Urinary bladder (tissue), 4 donors: ENCODE measurements at places on chromosomes 16 and 17. TPM values are rescaled to one million over a fixed set of nuclear protein-coding genes. Genes with fewer than 3 reads are reported as not detected.

DNA sequence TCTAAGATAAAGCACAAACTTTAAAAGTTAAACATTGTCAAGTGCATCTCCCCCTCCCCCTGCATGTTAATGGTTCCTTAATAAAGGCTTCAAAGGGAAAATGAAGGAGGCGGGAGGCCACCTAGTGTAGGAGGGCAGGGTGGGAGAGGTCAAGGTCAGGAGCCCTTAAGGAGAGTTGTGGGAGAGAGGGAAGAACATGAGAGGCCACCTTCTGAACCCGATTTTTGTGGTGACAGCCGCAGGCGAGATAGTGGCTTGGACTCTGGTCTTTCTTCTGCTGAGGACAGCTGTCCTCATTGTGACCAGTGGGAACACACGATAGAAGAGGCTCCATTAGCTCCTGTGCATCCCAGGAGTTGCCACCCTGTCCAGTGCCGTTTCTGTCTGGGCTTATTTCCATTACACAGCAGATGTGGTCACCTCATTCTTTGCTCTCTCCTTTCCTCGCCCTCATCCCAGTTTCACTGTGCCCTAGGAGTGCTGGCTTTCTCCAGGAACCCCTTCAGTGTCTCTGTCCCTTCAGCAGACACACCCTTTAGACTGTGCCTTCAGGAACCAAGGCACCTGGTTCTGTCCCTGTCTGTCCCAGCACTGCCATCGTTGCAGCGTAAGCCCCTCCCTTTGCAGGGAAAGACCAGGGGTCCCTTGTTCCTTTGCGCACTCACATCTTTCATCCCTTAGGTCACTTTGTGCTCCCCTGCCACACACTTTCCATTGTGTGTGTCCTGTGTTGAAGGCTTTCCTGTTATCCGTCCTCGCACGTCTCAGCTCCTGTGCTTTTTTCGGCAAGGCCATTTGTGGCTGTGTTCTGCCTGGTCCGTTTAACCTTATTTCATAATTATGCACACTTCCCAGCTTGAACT lies 7.5 kb downstream of the SEC14L1 start:
- no peak for DNase-seq

DNA sequence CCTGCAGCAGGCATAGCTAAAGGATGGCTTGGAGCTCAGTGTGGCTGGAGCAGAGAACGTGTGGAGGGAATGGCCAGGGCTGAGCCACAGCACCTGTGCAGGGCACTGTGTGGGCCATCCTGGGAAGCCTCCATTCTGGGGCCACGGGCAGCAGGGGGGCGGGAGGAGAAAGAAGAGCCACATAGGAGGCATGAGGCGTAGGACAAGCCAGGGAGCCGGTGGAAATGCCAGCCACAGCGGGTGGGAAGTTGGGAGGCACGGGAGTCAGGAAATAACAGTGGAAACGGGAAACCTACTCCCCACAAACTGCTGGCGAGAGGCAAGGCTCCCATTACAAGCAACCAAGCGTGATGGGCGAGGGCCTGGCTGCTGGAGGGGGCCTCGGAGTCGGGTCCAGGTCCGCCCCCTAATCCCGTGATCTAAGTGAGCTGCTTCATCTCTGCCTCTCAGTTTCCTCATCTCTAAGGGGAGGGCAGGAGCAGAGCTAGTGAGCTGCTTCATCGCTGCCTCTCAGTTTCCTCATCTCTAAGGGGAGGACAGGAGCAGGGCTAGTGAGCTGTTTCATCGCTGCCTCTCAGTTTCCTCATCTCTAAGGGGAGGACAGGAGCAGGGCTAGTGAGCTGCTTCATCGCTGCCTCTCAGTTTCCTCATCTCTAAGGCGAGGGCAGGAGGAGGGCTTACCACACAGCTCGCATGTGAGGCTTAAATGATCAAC lies 104.9 kb downstream of the ADCY9 start:
- no peak for DNase-seq

GRCh38 chr16:84068041-84068440 lies 25.4 kb upstream of the SLC38A8 start:
- DNase-seq = no peak

DNA sequence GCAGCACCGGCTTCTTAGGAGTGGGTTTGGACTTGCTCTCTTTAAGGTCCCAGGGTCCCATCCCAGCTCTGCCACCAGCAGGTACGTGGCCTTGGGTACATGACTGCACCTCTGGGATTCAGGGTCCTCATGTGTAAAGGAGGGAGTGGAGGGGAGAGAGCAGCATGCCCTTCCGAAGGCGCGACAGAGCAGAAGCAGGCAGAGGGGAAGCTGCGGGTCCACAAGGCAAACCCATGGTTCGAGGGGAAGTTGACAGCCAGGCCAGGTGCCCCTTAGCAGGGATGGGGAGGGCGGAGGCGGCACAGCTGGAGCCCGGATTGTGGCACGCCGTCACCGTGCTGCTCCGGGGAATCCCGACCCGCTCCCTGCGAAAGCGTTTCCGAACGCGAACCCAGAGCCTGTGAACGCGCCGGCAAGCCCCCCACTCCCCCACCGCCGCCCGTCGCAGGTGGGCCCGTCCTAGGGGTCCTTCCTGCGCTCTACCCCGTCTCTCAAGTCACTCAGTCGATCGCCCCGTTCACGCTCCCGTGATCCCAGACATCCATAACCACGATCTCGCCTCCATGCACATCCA lies 4.1 kb upstream of the TBX2 start:
- no peak for DNase-seq

GRCh38 chr16:2186505-2186904 lies 9.9 kb downstream of the CASKIN1 start:
- DNase-seq = no peak

GRCh38 chr17:82868715-82869131 lies 28.9 kb upstream of the ZNF750 start:
- DNase-seq = no peak

- no peak for DNase-seq
Observed at GRCh38 chr17:50268743-50269275, 5.5 kb upstream of the TMEM92 start.

- DNase-seq = no peak
Observed at GRCh38 chr16:19113577-19114358, at the start of gene ITPRIPL2. TSS of gene ITPRIPL2 (plus strand) at chr16:19113964. CDS start at chr16:19114462, 498 bp downstream.

- no peak for DNase-seq
Observed at GRCh38 chr16:67177743-67178699, 5.7 kb downstream of the MATCAP1 start.

DNA sequence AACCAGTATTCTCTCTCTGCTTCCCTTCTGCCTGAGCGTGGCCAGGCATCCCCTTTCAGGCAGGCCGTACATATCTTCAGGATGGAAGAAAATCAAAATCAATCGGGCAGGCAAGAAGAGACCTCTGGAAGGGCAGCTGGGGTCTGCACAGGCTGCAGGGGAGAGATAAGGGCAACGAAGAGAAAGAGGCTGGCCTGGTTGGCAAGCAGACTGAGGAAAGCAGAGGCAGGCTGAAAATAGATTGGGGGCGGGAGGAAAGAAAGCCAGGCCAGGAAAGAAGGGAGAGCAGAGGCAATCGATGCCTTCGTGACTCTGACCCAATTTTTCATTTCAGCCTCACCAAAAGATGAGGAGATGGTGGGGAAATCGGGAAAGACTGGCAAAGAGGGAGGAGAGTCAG lies 18.1 kb downstream of the PIPOX start:
- DNase-seq = no peak

DNA sequence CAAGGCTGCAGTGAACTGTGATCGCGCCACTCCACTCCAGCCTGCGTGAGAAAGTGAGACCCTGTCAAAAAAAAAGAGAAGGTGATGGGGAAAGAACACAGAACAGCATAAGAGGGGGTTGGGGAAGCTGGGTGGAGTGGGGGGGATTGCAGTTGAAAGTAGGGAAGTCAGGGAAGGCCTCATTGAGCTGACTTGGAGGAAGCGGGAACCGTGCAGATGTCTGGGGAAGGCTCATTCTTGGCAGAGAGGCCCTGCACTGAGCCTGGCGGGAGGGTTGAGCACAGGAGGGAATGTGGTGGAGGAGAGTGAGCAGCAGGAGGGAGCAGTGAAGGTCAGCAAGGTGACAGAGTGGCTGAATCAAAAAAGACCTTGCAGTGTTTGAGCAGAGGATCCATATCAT lies 26.9 kb downstream of the IL4R start:
- no peak for DNase-seq

DNA sequence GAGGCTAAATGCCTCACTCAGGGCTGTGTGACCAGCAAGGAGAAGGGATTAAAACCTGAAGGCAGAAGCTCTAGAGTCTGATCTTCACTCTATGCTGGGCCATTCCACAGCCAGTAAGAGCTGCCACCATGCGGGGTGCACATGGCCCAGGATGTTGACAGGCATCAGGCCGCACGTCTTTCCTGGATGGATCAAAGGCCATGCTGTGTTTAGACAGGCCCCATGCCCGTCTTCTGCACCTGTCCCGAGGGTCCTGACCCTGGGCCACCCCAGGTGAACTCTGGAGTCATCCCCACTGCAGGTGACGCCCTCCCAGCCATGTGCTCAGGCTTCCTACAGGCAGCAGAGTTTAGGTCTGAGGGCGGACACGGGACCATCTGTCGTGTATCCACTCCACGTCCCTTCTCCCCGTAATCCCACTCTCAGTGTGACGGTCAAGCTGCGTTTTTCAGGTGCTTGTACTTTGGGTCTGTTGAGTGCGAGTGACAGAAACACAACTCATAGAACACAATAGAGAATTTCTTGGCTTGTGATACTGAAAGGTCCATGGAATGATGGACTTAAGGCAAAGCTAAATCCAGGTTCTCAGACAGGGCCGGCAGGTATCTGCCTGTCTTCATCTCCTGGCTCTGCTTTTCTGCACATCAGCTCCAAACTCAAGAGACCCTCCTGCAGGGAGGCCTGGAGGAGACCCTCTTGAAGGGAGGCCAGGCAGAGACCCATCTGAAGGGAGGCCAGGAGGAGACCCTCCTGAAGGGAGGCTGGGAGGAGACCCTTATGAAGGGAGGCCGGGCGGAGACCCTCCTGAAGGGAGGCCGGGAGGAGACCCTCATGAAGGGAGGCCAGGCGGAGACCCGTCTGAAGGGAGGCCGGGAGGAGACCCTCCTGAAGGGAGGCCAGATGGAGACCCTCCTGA lies 13.2 kb downstream of the ZNF469 start:
- DNase-seq = no peak

DNA sequence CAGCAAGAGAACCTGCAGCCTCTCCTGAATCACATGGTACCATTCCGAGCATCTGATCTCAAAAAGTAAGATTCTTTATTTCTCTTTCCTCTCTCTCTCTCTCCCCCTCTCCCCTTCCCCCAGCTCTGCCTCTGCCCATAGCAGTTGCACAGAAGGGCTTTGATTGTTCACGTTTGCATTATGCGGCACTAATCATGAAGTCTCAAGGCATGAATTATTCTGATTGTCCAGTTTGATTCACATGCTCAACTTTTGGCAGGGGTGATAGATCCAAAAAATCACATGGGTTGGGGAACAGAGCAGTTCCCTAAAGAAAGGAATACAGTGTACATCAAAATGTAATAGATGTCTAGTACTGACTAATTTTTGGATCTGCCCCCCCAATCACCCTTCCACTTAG lies 380.0 kb upstream of the SOX9 start:
- no peak for DNase-seq

- no peak for DNase-seq
Observed at GRCh38 chr16:31141489-31142108, 6.1 kb upstream of the PRSS8 start.

GRCh38 chr16:25692742-25693508 lies 1.2 kb downstream of the HS3ST4 start:
- no peak for DNase-seq

DNA sequence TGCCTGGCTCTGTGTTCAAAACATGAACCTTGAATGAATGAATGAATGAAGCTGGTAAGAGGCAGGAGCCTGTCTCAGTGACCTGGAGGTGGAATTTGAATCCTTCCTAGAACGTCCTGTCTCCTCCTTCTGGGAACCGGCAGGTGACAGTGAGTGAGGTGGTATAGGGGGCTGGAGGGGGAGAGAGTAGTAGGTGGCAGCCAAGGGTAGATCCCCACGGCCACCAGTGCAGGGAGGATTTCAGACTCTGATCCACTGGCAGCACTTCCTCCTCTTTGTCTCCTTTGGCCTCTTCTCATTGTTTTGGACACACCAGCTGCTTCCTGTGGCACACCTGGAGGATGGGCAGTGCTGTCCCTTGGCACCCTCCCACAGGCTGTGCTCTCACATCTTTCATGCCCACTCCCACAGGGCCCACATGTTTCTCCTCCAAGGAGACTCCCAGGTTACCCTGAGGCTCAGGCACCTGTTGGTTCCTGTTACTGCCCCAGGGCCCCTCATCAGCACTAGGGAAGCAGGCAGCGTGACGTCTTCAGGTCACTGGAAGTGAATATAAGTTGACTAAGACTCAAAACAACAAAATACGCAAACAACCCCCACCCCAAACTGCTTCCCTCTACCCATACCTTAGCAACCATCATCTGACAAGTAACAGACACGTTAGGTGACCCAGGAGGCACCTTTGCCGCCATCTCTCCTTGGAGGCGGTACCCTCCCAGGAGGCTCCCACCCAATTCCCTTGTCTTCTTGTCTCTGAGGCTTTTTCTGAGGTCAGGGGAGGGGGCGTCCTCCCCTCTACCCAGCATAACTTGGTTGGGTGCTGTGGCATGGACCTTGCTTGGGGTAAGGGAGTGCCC lies 84.6 kb downstream of the N4BP1 start:
- DNase-seq = no peak

- DNase-seq = no peak
Observed at GRCh38 chr16:2808181-2808580, 8.9 kb upstream of the PRSS21 start.

DNA sequence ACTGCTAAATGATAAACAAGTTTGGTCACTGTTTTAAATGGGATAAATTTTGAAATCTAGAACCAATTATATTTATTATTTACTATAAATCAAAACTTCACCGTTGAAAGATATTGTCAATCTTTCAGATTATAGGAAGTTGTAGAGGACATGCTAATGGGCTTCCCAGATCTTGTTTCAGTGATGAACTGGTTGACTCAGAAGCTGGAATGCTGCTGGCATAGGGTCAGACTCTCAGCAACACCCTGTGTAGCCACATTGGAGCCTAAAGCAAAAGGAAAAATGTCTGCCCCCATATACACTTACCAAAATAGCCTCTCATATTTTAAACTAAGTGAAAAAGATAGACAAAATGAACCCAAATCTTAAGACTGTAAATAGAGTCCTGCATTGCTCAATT lies 916.9 kb upstream of the SOX9 start:
- no peak for DNase-seq

GRCh38 chr16:80263181-80263823 lies 277.5 kb upstream of the DYNLRB2 start:
- peak; percentile 15 for DNase-seq

GRCh38 chr17:47961406-47961805 lies 3.7 kb upstream of the PRR15L start:
- DNase-seq = no peak

DNA sequence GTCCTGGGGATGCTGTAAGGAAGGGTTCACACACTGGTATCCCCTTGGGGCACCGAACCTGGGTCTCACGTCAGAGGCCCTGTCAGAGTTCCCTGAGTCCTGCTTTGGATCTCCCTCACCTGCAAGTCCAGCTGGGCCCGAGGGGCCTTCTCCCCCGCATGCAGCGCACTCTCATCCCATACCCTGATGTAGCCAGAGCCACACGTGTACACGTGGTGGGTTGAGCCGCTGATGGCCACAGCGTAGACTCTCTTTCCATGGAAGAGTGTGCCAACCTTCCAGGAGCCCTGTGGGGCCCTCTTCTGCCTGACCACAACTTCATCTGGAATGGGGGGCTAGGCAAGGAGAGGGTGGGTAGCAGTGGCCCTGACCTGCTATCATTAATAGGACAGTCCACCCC lies 9.9 kb downstream of the TLE7 start:
- no peak for DNase-seq

PLLP gene
- total RNA-seq = 2.5 TPM

C1QTNF1 gene
- 5.2 TPM for total RNA-seq

UBALD1 gene
- 2.3 TPM for total RNA-seq

FOXK2 gene
- 19.9 TPM for total RNA-seq

MARVELD3 gene
- 2.1 TPM for total RNA-seq

CHST6 gene
- 1.7 TPM for total RNA-seq

SLC52A1 gene
- total RNA-seq = 0.58 TPM

APOBR gene
- 0.69 TPM for total RNA-seq

BRIP1 gene
- total RNA-seq = 19.0 TPM

TNFRSF17 gene
- total RNA-seq = not detected
